ENCODE measurements at places on chromosomes 4 and X. TPM values are rescaled to one million over a fixed set of nuclear protein-coding genes. Genes with fewer than 3 reads are reported as not detected.

Gene PCYT1B
- total RNA-seq, result 0.93 TPM

Gene SLC6A14
- total RNA-seq, result not detected

Gene SHOX
- 0.06 TPM for total RNA-seq

Gene VEGFC
- 9.3 TPM for total RNA-seq

Gene TMEM165
- 88.3 TPM for total RNA-seq

Gene WDR13
- total RNA-seq, result 115 TPM

Gene ARAP2
- 17.4 TPM for total RNA-seq

Gene CYBB
- total RNA-seq, result 27.5 TPM

Gene PLAC8
- total RNA-seq, result 8.3 TPM

Gene MAGEA10
- not detected for total RNA-seq

Gene PPARGC1A
- 73.4 TPM for total RNA-seq

Gene SLC9A7
- total RNA-seq, result 7.9 TPM

Gene MAGEA2
- not detected for total RNA-seq

Gene MAPK10
- 155 TPM for total RNA-seq

Gene MSX1
- 0.82 TPM for total RNA-seq

Gene EREG
- 0.23 TPM for total RNA-seq

Gene SPANXN3
- total RNA-seq, result not detected

Gene CCDC149
- 14.8 TPM for total RNA-seq

Gene CDKN2AIP
- total RNA-seq, result 23.1 TPM

Gene CTAG2
- total RNA-seq, result not detected

Gene FDCSP
- 0.82 TPM for total RNA-seq

Gene USP17L11
- not detected for total RNA-seq

Gene TRIML2
- not detected for total RNA-seq

Gene EGFL6
- 20.2 TPM for total RNA-seq

Gene GPR119
- total RNA-seq, result not detected

Gene PCDH11X
- 0.29 TPM for total RNA-seq

Gene LAMTOR3
- total RNA-seq, result 46.4 TPM

Gene SLC49A3
- total RNA-seq, result 7.5 TPM

Gene SPANXN4
- not detected for total RNA-seq

Gene PLAC1
- 0.47 TPM for total RNA-seq

Gene MFAP3L
- 21.7 TPM for total RNA-seq

Gene FATE1
- total RNA-seq, result 0.29 TPM
